ENCODE measurements at places on chromosomes 7 and 10. TPM values are rescaled to one million over a fixed set of nuclear protein-coding genes. Genes with fewer than 3 reads are reported as not detected.

Gene PKD2L1
- total RNA-seq: 0.39 TPM

Gene CYP26C1
- 0.22 TPM for total RNA-seq

Gene ITPRID1
- not detected for total RNA-seq

Gene GOLGA7B
- 0.32 TPM for total RNA-seq

Gene HELLS
- total RNA-seq: 1.9 TPM

Gene LLCFC1
- total RNA-seq: not detected

Gene COMMD3
- total RNA-seq: 46.8 TPM

Gene MRLN
- not detected for total RNA-seq

Gene PTPRE
- 49.7 TPM for total RNA-seq

Gene CPA5
- total RNA-seq: not detected

Gene RASA4B
- total RNA-seq: 16.3 TPM

Gene PIK3CG
- total RNA-seq: 7.9 TPM

Gene GIMAP1
- 4.4 TPM for total RNA-seq

Gene TRDMT1
- total RNA-seq: 7.1 TPM

Gene TRIL
- total RNA-seq: 3.7 TPM

Gene TMEM139
- total RNA-seq: 3.7 TPM

Gene MMD2
- total RNA-seq: not detected

Gene RELN
- total RNA-seq: 1.8 TPM

Gene SPOCK2
- 5.8 TPM for total RNA-seq

Gene GIMAP5
- 26.6 TPM for total RNA-seq

Gene MACROH2A2
- 4.7 TPM for total RNA-seq

Gene GJD4
- not detected for total RNA-seq

Gene ARID5B
- total RNA-seq: 126 TPM

Gene STAG3
- 0.45 TPM for total RNA-seq

Gene ATP6V0A4
- not detected for total RNA-seq

Gene DRGX
- not detected for total RNA-seq

Gene EVX1
- total RNA-seq: 0.13 TPM

Gene WDR86
- total RNA-seq: 19.4 TPM

Gene CALY
- total RNA-seq: not detected

Gene NEURL1
- total RNA-seq: 0.13 TPM

Gene AOC1
- 0.67 TPM for total RNA-seq

Gene VSTM2A
- not detected for total RNA-seq

Gene INSYN2A
- not detected for total RNA-seq

Gene C10orf143
- 3.7 TPM for total RNA-seq

Gene CRYGN
- 1.5 TPM for total RNA-seq

Gene C10orf105
- total RNA-seq: 0.22 TPM

Gene GARIN1A
- total RNA-seq: 10.2 TPM

Gene MUC12
- 0.32 TPM for total RNA-seq

Gene GNG11
- total RNA-seq: 33.2 TPM

Gene PPP1R17
- total RNA-seq: not detected

Gene CREB5
- 45.3 TPM for total RNA-seq

Gene ADCK2
- total RNA-seq: 13.3 TPM

Gene KCND2
- 2.9 TPM for total RNA-seq

Gene PIK3AP1
- 17.7 TPM for total RNA-seq

Gene ABCB4
- total RNA-seq: 1.3 TPM

Gene LAMB1
- total RNA-seq: 421 TPM

Gene CALHM1
- not detected for total RNA-seq

Gene CDHR1
- total RNA-seq: 0.35 TPM

Gene FAM24A
- not detected for total RNA-seq

Gene CHN2
- total RNA-seq: 11.0 TPM
